ENCODE measurements at places on chromosomes 12 and 14.

DNA sequence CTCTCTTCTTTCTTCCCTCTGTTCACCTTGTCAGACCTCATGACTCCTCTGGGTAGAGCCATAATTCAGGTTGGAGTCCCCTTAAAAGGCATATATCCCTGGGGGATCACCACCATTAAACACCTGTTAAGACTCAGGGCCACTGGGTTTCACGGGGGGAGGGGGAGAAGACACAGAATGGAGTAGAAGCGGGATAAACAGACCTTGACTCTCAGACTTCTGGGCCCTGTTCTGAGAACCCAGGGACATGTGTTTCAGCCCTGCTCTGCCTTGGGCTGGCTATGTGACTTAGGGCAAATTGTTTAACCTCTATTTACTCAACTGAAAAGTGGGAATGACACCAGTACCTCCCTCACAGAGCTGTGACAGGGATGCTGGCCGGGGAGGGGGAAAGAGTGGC lies 4.6 kb downstream of the CDH24 start:
- no peak for DNase-seq

GRCh38 chr14:81247271-81247766 lies 26.6 kb upstream of the GTF2A1 start:
- DNase-seq: peak; percentile 98

- DNase-seq: no peak
These were observed 204 bp downstream of the HSP90AA1 start for GRCh38 chr14:102086709-102086971.

GRCh38 chr12:110182281-110182680 lies 58.1 kb downstream of the IFT81 start:
- DNase-seq: no peak

DNA sequence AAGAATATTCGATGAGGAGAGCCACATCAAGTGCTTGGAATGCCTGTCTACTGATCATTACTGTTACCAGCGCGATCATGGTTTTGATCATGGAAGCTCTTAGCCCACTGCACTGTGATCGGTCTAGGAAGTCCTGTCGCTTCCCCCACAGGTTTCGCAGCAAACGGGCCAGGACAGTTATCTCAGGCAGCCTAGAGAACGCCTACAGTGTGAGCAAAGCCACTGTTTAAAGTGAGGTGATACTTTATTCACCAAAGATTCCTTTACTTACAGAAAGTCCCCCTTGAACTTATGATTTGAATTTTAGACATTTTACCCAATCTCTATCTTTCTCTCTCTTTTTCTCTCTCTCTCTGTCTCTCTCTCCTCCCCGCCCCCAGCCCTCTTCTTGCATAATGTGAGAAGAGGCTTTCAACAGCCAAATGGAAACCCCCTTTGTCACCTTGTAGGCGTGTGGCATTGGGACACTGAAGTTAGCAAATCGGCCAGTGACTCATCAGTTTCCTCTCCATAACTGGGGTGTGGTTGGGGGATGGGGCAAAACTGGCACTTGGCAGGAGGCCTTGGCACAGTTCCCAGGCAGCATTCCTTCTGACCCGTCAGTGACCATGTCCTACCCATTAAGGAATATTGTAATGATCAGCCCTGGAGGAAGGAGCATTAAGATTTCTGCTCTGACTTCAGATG lies 214.8 kb downstream of the CHST11 start:
- peak; percentile 96 for DNase-seq

GRCh38 chr12:93851257-93851671 lies 174.1 kb downstream of the CRADD start:
- DNase-seq: no peak

GRCh38 chr12:53052419-53053217 lies 2.8 kb downstream of the TNS2 start:
- DNase-seq: peak; percentile 74

- DNase-seq: peak; percentile 79
These were observed 2.0 kb downstream of the EEA1 start for GRCh38 chr12:92927055-92927435.

DNA sequence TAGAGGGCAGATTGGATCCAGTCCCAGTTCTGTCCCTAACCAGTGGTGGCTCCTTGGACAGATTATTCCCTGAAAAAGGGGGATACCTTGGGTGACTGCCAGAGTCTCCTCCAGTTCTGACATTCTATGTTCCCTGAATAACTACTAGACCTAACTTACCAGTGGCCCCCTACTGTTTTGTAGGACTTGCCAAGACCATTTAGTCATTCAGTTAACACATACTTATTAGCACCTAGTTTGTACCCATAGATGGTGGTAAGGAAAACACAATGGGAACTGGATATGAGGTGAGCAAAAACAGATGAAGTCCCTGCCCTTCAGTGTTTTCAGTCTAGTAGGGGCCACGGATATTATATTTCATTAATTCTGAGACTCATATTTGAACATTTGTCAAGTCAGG lies 3.5 kb downstream of the PRPF40B start:
- no peak for DNase-seq

DNA sequence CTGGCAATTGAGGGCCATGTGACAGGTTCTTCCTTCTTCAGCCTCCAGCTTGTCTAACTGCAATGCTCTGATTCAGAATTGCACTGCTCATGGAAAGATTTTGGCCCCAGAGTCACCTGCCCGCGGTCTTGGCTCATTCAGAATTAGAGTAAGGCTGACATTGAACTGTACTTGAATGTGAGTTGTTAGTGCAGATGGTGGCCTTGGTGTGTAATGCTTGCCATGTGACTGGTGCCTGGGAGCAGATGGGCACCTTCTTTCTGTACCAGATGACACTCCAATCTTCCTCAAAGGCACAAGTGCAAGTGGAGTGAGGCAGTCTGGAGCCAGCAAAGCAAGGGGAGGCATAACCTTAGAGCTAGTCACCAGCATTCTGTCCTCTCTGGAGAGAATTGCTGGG lies 36.5 kb upstream of the ANO4 start:
- no peak for DNase-seq

DNA sequence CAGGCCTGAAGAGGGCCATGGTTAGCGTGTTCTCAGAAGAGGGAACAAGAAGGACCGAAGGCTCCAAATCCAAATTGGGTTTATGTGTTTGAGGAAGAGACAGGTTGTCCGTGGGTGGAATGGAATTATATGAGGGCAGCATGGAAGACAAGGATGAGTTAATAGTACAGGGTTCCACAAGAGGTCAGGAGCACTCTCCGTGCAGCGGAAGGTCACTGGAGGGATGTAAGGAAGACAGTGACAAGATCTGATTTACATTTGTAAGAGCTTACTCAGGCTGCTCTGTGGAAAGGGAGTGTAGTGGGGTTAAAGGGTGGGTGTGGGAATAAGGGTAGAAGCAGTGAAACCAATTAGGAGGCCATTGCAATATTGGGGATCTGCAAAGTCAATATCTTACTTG lies 97.0 kb downstream of the TPH2 start:
- DNase-seq: no peak

DNA sequence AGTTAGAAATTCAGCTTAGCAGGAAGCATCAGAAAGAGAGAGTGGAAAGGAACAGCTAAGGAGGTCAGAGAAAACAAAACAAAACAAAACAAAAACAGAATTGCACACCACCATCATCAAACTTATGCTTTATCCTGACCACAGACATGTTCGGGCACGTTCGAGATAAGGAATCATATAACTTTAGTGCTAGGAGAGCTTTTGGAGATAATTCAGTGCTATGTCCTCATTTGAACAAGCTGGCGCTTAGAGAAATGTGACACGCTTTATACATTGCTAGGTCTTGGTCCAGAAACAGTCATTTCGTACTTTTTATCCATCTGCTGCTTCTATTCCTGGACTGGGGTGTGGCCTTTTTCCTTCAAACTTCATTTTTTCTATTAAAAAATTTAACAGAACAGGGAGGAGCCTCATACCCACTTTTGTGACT lies 213.1 kb downstream of the PTPRO start:
- DNase-seq: no peak

DNA sequence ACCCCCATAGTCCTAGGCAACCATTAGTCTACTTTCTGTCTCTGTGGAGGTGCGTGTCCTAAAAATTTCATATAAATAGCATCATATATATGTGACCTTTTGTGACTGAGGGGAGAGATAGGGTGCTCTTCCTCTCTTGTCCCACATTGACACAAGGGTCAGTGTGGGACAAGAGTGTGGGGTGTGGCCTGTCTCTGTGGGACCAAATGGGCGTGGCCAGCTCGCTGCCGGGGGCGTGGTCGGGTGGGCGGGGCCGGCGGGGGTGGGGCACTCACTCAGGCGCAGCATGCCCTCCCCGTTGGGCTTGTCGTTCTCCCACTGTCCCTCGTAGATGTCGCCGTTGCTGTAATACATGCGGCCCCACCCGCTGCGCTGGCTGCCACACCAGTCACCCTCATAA lies 15.5 kb downstream of the MORN3 start:
- DNase-seq: no peak

DNA sequence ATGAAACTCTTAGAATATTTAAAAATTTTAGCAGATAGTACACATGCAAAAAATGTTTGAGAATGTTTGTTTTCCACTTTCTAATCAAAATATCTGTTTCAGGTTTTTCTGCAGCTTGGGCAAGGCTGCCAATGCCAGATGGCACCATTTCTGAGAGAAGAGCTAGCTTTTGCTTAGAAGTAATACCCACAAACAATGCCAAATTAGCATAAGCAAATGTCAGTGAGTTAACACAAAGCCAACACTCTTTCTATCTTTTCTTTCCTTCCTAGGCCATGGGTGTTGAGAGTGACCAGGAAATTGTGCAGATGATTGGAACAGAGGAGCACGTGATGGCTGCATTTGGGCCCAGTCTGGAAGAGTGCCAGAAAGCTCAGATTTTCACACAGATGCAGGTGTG lies 35.2 kb downstream of the POLR3B start:
- DNase-seq: no peak

- peak; percentile 28 for DNase-seq
These were observed 12.1 kb downstream of the ZFHX2 start for GRCh38 chr14:23539248-23540140.

GRCh38 chr12:12606781-12607589 lies 4.7 kb upstream of the CREBL2 start:
- DNase-seq: peak; percentile 24

DNA sequence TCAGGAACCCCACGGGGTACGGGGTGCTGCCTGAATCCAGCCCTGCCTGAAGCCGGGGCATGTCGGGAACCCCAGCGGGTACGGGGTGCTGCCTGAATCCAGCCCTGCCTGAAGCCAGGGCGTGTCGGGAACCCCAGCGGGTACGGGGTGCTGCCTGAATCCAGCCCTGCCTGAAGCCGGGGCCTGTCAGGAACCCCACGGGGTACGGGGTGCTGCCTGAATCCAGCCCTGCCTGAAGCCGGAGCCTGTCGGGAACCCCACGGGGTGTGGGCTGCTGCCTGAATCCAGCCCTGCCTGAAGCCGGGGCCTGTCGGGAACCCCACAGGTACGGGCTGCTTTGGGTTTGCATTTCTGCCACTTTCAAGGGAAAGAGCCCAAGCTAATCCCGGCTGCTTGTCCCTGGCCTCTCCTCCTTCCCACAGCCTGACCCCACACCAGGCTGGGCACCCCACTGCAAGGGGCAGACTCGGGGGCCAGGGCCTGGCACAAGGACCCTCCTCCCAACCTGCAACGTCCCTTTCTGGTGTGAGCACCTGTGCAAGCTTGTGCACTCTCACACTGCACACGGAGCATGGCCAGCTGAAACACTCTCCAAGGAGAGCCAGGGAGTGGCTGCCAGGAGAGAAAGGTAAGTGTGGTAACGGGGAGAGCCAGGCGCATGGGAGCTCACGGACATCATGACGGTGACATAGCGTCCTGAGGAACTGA lies 5.6 kb upstream of the FBRSL1 start:
- DNase-seq: no peak

DNA sequence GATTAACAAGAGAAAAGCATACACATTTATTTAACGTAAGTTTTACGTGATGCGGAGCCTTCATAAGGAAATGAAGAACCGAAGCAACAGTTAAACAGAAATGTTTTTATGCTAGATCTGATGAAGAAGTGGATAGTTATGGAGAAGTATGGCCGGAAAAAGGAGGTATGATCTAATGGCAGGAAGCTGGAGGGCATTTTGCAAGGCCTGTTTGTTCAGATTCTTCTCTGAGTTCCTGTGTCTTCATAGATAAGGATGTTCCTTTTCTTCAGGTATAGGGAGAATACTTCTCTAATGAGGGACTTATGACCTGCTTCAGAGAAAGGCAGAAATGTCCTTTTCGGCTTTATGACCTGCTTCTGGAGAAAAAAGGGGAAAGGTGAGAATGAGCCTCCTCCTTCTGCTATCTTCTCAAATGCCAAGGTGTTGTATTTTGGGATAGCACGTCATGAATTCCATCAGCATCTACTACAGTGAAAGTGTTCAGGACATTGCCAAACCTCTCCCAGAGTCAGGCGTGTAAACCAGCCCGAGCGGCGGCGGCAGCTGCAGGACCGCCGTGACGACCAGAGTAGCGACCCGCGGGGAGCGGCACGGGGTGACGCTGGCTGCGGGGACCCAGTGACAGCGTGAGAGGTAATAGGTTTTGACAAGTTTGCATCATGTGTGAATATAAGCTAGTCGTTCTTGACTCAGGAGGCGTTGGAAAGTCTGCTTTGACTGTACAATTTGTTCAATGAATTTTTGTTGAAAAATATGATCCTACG lies 33.7 kb upstream of the SGPP1 start:
- DNase-seq: no peak

- DNase-seq: peak; percentile 69
These were observed 220.6 kb upstream of the RGS6 start for GRCh38 chr14:71711619-71712018.

GRCh38 chr14:37122919-37123639 lies 49.3 kb downstream of the SLC25A21 start:
- DNase-seq: no peak

GRCh38 chr14:92460916-92461579 lies 52.5 kb upstream of the RIN3 start:
- peak; percentile 14 for DNase-seq

GRCh38 chr14:77204459-77204771 lies 22.8 kb downstream of the TMEM63C start:
- no peak for DNase-seq

GRCh38 chr12:80162177-80162576 lies 62.8 kb downstream of the OTOGL start:
- no peak for DNase-seq

DNA sequence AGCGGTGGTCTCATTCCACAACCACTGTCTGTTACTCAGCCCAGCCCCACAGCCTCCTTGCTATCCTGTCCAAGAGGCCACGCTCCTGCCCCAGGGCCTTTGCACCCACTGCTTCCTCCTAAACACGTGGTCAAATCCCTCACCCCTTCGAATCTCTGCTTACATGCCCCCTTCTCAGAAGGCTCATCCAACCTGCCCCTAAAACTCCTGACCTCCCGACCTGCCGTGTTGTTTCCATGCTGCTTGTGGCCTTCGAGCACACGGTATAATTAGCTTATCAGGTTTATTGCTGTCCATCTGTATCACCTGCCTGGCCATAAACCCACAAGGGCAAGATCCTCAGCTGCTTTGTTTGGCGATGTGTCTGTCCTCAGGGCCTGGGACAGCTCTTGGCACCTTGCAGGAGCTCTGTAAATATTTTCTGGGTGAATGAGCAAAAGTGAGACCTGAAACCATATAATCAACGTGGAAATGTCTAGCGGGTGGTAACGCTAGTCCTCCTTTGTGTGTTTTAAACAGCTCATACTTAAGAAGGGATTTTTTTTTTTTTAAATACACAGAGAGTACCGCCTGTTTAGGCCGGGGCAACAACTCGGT lies 36.0 kb downstream of the SCARB1 start:
- no peak for DNase-seq

All from RPMI7951 (cell line).